ENCODE measurements at places on chromosomes 4 and X.
A peak's percentile ranks its signal among the peaks of the same experiment; 100 is the strongest.

GRCh38 chrX:150527108-150527507, 41.3 kb upstream of the MTM1 start:
- DNase-seq: no peak

GRCh38 chr4:20574986-20575385, 125.3 kb upstream of the PACRGL start:
- no peak for DNase-seq

DNA sequence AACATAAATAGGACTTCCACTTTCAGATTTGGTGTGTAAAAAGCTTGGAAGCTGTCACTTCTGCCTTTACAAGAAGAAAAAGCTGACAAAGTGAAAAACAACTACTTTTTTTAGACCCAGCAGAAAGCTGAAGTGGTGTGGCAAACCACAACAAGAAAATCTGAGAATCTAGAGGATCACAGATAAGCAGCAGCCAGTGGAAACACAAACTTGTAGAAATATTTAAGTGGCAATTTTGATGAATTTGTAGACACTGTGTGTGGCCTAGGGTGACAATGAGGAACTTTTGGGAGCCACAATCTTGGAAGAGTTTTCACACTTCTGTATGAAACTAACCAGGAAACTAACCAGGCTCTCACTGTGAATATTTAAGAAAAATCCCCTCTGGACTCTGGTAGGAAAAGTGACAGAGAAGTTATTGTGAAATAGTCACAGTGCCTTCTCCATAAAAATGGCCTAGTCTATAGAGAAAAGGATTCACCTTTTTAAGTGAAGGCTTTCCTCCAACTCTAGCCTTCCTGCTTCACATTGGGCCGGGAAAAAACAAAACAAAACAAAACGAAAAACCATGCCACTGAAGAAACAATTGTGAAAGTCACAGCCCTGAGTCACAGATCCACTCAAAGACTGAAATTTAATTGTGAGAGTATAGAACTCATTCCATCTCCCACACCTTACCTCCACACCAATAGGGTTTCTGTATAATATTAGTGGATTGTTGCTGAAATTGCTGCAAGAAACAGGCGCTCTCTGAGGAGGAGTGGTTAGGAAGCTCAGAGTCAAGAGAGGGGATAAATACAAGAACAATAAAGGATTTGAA, 26.7 kb upstream of the GUCY1A1 start:
- no peak for DNase-seq

DNA sequence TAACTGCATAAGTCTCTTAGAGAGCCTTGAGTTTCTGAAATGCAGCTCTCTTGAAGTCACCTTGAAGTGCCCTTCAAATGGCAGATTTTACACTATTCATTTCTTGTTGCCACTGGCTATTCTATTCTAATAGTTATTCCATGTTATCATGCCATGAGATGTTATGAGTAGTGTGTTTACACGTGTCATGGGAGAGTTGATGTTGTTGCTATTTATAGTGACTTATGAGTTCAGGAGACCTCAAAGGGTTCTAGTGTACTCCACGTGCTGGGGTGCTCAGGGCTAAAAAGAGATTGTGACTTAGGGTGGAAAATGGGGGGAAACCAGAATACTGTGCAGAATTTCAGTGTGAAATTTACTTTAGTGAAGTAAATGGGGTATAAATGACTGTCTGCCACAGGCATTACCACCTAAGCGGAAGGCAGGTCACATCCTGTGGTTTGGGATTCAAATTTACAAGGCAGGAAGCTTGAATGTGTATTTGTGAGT, 77.1 kb upstream of the SLC4A4 start:
- no peak for DNase-seq

GRCh38 chr4:38306482-38307071, 346.4 kb downstream of the PTTG2 start:
- DNase-seq: no peak

DNA sequence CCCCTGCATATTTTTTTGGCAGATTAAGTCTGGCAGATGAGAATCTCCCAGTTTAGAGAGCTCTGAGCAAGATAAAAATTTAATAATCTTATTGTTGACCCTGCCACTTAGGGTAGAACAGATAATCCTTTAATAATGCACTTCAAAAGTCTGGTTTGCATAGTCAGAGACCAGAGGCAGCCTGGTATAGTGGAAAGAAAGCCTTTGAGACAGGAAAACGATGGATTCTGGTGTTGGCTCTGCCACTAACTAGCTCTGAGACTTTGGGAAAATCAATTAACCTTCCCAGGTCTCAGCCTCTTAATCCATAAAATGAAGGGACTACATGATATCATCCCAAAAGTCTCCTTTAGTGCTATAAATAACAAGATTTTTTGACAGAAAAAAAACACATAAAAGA, 824.5 kb downstream of the STIM2 start:
- no peak for DNase-seq

DNA sequence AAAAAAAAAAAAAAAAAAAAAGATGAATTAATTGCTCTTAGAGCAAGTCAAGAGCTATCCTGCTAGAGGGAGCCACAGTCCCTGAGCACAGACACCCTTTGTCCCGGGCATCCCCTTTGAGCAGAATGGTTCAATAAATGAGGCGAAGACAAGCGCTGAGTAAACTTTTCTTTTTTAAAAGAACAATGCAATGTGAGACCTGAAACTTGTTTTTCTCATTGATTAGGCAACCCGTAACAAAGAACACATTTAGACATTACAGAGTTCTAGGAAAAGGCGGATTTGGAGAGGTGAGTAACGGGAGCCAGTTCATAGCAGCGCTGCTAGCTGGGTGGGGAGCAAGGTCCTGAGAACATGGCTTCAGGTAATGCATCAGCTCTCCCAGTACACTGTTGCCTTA, 46.1 kb downstream of the GRK4 start:
- peak; percentile 22 for DNase-seq

GRCh38 chr4:33357121-33357520, 2637.0 kb downstream of the PCDH7 start:
- DNase-seq: no peak

GRCh38 chr4:72911316-72911715, 158.2 kb downstream of the COX18 start:
- no peak for DNase-seq

GRCh38 chr4:6019316-6020263, 1.4 kb upstream of the C4orf50 start:
- peak; percentile 65 for DNase-seq

GRCh38 chr4:22196551-22196950, 248.0 kb upstream of the KCNIP4 start:
- DNase-seq: no peak

DNA sequence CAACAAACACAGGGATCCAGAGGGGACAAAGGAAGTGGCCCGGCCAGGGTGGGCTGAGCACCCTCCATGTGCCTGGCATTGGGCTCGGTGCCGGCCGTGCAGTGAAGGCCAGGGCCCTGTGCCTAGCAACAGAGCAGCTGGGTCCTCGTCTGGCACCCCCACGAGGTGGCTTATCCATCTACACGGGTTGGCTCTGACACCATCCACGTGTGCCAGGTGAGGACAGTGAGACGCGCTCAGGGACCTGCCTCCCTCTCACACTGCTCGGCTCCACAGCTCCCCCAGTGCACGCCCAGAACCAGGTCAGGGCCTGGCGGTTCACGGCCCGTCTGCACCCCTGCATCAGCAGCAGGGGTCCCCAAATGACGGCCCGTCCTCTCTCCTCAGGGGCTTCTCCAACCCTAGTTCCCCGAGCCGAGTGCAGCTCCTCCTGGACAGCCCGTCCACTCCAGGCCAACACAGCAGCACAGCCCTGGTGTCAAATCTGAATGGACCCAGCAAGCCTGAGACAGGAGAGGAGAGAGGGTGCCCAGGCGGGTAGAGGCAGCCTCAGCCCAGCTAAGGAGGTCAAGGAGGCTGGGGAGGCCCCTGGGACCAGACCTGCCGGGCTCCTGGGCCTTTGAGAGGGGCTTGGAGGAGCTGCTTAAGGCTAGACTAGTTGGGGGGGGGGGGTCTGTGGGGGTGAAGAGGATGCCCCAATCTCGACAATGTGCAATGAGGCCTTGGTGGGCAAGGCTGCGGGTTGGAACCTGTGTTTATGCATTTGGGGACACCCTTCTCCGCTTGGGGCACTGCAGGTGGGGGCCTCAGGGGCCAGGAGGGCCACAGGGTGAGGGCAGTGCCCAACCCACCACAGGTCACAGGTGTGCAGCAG, 113.6 kb downstream of the FAM53A start:
- DNase-seq: no peak

All from HTR-8/SVneo (cell line).